Substantia nigra (tissue), 51 donors: ENCODE measurements at places on chromosomes 7 and 10.

GRCh38 chr7:31192986-31193385, 140.9 kb downstream of the ADCYAP1R1 start:
- DNase-seq: no peak

DNA sequence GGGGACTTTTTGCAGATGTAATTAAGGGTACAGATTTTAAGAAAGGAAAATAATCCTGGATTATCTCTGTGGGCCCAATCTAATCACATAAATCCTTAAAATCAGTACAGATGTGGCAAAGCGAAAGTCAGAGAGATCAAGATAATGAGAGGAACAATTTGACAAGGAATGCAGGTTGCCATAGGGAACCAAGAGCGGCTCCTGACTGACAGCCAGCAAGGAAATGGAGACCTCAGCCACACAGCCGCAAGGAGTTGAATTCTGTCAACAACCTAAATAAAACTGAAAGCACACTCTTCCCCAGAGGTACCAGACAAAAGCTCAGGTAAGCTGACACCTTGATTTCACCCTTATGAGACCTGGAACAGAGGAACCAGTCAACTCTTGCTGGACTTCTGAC, 3.4 kb upstream of the PNPLA8 start:
- DNase-seq: no peak

- DNase-seq: no peak
Measured at GRCh38 chr10:101841826-101842225, 1.8 kb downstream of the KCNIP2 start.

- DNase-seq: no peak
Measured at GRCh38 chr7:151273651-151274390, 25.3 kb upstream of the SMARCD3 start.

GRCh38 chr10:36578306-36578705, 547.1 kb upstream of the ANKRD30A start:
- no peak for DNase-seq

- DNase-seq: no peak
Measured at GRCh38 chr7:42745357-42746059, 166.4 kb downstream of the C7orf25 start.

DNA sequence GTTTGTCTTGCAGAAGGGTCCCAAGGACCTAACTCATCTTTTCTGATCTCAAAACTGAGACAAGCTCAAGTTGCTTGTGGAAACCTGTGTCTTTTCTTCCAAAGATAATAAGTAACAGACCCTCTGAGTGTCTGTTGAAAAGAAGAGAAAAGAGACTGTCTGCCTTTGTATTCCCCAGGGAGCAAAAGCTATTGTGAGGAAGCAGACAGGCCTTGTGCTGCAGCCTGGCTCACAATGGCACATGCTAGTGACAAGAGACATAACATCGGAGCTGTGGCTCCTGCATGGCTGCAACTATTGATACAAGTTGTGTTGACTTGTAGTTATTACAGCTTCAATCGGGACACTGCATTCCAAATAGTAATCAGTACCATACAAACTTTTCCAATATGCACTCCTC, 202.9 kb downstream of the DKK1 start:
- no peak for DNase-seq

- no peak for DNase-seq
Measured at GRCh38 chr7:17802056-17802455, 138.2 kb downstream of the SNX13 start.

- DNase-seq: no peak
Measured at GRCh38 chr7:22849172-22849571, 26.5 kb upstream of the TOMM7 start.

- DNase-seq: no peak
Measured at GRCh38 chr10:96370584-96371157, 11.9 kb upstream of the OPALIN start.

DNA sequence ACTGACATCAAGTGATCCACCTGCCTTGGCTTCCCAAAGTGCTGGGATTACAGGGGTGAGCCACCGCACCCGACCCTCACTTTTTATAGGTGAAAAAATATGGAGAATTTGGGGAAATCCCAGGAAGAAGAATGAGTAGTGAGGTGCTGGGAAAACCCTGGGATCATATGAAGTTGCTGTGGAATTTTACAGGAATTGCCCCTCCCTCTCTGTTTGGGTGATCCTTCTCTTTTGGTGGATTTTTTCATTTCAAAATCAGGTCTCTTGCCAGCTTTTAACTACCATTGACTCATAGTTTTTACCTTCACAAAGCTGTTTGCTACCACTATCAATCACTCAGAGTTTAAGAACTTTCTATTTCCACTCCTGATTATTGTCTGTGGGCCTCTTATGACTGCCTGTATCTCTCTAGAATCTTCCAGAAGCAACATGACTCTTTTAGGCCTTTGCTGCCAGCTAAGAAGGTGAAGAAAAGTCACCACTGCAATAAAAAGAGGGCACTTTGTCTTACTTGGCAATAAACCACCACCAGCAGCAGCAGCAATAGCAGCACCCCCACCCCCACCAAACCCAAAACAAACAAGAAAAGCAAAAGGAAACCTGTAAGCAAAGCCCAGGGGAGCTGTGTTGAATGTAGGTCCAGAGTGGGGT, 4.0 kb upstream of the GIMAP8 start:
- no peak for DNase-seq

GRCh38 chr7:91582799-91583477, 297.6 kb downstream of the MTERF1 start:
- no peak for DNase-seq

GRCh38 chr10:132786476-132786883, 533 bp upstream of the NKX6-2 start:
- DNase-seq: no peak
